Activated CD4-positive, alpha-beta T cell treated with anti-CD3 and anti-CD28 coated beads, Interleukin-2, amount 50 U/mL, for 4 hours (primary cell): ENCODE measurements at places on chromosomes 16 and 17.
A peak's percentile ranks its signal among the peaks of the same experiment; 100 is the strongest.

DNA sequence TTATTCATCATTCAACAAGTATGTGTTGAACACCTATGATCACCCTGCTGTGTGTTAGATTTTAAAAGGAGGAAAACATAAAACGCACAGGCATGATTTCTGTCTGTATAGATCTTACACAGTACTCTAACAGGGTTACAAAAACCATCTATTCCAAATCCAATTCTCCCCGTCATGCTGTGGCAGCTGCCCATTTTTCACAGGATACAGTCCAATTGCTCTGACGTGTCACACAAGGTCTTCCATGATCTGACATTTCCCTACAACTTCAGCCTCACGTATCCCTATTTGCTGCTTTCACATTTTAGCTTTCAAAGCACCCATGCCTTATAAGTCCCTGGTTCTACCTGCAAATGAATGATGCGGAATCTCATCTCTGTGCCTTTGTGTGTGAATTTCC lies 67.0 kb upstream of the CNTNAP4 start:
- DNase-seq, result no peak

GRCh38 chr16:48413272-48413671 lies 28.1 kb upstream of the SIAH1 start:
- DNase-seq, result no peak

DNA sequence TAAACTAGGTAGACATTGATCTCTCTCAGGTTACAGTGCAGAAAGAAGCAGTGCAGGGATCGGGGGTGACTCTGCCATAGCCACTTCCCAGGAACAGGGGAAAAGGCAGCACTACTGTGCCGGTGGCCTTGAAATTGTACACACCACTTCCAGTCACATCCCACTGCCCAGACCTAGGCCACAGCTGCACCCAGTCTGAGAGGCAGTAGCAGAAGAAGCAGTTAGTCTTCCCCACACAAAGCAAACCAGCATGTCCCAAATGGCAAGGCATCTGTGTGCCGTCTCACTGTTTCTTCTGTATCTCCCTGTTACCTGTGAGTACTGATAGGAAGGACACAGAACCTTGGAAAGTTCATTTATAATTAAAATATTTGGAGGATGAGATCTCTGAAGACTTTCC lies 47.0 kb downstream of the TMC6 start:
- no peak for DNase-seq

DNA sequence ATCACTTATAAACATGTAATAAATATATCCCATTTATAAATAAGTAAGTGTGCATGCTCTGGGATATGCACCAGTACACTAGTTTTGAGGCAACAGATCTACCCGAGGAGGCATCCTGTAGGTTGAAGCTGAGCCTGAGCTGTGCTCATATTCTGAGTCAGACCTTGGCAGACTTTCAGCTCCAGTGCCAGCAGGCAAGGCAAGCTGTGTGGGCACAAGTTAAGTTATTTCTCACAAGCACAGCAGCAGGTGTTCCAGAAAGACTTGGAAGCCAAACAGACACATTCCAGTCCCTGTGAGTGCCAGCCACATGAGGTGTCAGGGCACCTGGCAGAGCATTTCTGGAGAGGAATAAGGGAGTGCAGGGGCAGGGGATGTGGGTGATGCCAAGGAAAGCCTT lies 1.3 kb upstream of the CLEC19A start:
- DNase-seq, result no peak

GRCh38 chr17:13016881-13017654 lies 759 bp downstream of the ELAC2 start:
- no peak for DNase-seq

DNA sequence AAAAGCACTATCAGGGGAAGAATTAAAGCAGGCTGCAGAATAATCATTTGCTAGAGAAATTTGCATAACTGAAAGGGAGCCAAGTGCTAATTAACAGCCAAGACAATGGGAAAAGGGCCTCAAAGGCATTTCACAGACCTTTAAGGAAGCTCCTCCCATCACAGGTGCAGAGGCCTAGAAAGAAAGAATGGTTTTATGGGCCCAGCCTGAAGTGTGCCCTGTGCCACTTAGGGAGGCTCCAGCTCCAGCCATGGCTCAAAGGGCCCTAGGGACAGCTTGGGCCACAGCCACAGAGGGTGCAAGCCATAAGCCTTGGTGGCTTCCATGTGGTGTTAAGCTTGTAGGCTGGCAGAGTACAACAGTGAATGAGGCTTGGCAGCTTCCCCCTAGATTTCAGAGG lies 50.1 kb downstream of the RNF112 start:
- no peak for DNase-seq

DNA sequence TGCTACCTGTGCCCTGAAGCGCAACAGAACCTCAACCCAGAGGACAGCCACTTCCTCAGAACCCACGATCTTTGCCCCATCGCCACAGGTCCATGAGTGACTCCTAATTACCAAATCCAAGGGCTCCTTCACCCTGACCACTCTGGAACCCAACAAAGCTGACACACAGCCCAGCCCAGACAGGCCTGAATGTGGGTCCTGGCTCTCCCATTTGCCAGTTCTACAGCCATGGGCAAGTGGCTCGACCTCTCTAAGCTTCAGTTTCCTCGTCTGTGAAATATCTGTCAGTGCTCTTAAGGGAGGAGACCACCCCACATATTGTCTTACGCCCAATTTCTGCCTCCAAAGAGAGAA lies 18.0 kb upstream of the ENDOV start:
- DNase-seq, result no peak

DNA sequence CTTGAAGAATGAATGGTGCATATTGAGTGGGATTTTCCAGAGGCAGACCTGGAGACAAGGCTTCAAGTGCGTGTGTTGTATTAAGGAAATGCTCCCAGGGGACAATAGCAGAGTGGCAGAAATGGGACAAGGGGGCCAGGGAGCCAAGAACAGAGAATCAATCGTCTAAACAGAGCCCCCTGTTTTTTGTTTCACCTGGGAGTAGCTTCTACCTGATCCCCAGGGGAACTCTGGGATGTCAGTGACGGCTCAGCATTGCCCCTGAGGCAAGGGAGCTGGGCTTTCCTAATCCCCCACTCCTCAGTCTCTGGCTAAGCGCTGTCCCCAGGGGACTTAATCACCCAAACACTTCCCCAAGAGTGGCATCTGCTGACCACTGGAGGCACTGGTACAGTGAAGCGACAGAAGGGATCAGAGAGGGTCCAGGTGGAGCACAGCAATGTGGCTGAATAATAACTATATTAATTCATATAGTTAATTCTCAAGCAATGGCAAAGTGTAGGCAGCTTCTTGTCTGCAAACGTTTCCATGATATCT lies 35.7 kb upstream of the C16orf78 start:
- DNase-seq, result no peak

DNA sequence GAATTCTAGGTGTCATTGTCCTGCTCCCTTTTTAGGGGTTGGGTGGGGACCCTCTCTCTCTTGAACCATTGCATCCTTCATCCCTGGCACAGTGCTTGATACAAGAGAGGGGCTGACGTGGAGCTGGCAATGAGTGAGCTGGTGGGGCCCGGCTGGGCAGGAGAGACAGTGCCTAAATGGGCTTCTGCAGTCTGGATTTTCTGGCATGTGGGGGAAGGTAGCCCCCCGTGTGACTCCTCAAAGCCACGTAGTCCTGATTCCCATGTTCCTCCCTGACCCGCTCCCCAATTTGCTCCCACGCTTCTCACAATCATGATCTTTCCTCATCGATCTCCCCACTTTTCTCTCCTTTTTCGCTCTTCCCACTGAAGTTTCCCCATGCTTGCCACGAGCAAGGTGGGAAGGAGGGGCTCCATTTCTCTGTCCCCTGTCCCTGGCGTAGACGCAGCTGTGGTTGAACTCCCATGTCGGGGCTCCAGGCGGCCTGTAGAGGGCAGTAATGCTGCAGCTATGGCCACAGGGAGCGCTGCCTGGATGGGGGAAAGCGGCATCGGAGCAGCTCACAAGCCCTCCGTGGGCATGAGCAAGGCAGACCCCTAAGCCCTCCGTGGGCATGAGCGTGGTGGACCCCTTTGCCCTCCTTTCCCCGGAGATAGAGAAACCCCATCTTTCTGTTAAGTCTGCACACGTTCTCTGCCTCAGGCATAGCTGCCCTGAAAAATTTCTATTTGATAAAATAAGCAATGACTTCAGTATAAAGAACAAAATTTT lies 47.5 kb downstream of the HAPSTR1 start:
- peak; percentile 64 for DNase-seq

GRCh38 chr17:21194703-21195102 lies 19.3 kb downstream of the TMEM11 start:
- no peak for DNase-seq

- no peak for DNase-seq
Measured at GRCh38 chr17:69581061-69581961, 166.8 kb downstream of the MAP2K6 start.

GRCh38 chr16:10971560-10971961 lies 27.2 kb downstream of the CLEC16A start:
- DNase-seq, result peak; percentile 16

GRCh38 chr17:77266891-77267341 lies 126.1 kb downstream of the SEC14L1 start:
- DNase-seq, result no peak
